ENCODE measurements at places on chromosomes 7 and 10.

DNA sequence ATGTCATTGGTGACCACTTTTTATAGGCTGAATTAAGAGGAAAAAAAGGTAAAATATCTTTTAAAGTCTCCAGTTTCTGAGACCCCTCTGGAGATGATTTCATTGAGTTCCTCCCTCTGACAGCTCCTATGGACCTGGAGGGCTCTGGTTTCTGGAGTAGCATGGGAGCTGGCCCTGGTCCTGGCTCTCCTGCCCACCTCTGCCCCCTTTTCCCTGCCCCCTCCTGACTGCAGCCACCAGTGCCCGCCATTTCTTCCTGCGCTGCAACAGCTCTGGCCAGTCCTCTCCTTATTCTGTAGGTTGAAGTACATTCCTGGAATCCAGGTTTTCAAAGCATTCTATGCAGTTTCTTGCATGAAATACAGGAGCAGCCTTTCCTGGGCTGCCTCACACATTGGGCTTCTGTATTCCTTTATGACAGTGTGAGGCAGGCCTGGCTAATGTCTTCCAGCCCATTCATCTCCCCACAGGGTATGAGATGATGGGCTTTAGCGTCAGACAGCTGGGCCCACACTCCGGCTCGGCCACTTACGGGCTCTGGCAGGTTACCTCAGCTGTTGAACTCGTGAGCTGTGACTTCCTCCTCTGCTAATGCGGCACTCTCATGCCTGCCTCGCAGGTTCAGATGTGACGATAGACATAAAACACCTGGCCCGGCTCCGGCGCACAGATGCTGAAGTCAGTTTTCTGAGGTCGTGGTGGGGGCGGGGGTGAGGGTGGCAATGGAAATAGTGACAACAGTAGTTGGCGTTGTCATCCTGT is 101.7 kb downstream of the MGMT start:
- peaks cover 6% of the 10 kb centered on the region for H3K4me1 ChIP-seq
- no peaks in the 10 kb centered on the region for H3K27me3 ChIP-seq
- H3K27ac ChIP-seq = peak overlapping the region; percentile 56
- peak; percentile 71 for DNase-seq
- no peak overlapping the region for H3K4me3 ChIP-seq
- H3K36me3 ChIP-seq = no peaks in the 10 kb centered on the region

GRCh38 chr7:29140873-29141468 is 5.4 kb downstream of the CPVL start:
- H3K27me3 ChIP-seq = no peaks in the 10 kb centered on the region
- H3K4me3 ChIP-seq = no peak overlapping the region
- no peak overlapping the region for H3K27ac ChIP-seq
- no peaks in the 10 kb centered on the region for H3K36me3 ChIP-seq
- no peak for DNase-seq
- peaks cover 8% of the 10 kb centered on the region for H3K4me1 ChIP-seq

DNA sequence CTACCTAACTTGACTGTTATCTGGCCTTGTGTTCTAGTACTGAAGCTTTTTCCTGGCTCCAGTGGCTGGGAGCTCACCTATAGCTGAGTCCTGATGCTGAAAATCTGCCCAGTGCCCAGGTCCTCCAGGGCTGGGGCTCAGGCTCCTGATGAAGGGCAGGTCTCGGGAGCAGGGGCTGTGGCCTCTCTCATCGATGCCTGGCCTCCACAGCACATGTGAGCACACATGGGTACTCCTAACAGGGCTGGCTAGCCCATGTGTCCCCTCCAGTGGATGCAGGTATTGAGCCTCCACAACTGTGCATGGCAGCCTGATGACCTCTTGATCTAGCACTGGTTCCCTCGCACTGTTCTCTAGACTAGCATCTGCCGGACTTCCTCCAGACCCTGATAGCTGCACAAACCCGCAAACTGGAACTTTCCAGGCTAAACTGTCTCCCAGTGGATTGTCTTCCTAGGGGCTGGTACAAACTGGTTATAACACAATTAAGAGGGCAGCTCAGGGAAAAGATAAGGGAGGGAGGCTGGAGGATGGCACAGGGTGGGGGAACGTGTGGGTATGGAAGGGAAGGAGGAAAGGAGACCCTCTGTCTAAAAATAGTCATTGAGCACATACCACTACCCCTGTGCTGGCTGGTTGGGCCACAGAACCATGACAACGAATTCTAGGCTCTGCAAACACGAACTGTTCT is 35.1 kb downstream of the PLAC9 start:
- no peaks in the 10 kb centered on the region for H3K4me1 ChIP-seq
- no peak overlapping the region for H3K27ac ChIP-seq
- no peaks in the 10 kb centered on the region for H3K27me3 ChIP-seq
- no peak overlapping the region for H3K4me3 ChIP-seq
- no peak for DNase-seq

- no peaks in the 10 kb centered on the region for H3K36me3 ChIP-seq
- no peak overlapping the region for H3K27ac ChIP-seq
- H3K4me3 ChIP-seq = peak overlapping the region; percentile 62
- DNase-seq = no peak
Measured at GRCh38 chr10:99659868-99660366, 608 bp downstream of the ENTPD7 start.

GRCh38 chr10:96565774-96566173 is 21.0 kb downstream of the TM9SF3 start:
- H3K4me3 ChIP-seq = no peak overlapping the region
- H3K36me3 ChIP-seq = peaks cover 39% of the 10 kb centered on the region
- DNase-seq = no peak
- H3K4me1 ChIP-seq = no peaks in the 10 kb centered on the region
- H3K27me3 ChIP-seq = no peaks in the 10 kb centered on the region

DNA sequence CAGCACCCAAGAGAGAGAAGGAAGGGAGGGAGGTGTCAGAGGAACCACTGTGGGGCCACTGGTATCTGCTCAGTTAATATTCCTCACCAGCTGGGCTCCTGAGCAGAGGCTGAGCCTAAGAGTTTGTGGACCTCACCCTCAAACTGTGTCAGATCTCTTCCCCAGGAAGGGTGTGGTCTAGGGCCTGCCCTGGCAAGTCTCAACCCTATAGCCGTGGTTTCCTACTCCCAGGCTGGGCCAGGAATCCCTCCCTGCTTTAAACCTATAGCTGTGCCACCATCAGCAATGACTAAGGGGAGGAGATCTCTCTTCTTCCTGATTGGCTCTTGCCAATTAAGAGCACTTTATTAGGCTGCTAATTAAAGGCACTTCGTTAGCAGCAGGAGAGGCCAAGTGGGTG is 29.9 kb downstream of the POLL start:
- no peaks in the 10 kb centered on the region for H3K4me1 ChIP-seq
- peaks cover 3% of the 10 kb centered on the region for H3K36me3 ChIP-seq
- peaks cover 8% of the 10 kb centered on the region for H3K27me3 ChIP-seq
- H3K27ac ChIP-seq = no peak overlapping the region
- DNase-seq = no peak
- no peak overlapping the region for H3K4me3 ChIP-seq

DNA sequence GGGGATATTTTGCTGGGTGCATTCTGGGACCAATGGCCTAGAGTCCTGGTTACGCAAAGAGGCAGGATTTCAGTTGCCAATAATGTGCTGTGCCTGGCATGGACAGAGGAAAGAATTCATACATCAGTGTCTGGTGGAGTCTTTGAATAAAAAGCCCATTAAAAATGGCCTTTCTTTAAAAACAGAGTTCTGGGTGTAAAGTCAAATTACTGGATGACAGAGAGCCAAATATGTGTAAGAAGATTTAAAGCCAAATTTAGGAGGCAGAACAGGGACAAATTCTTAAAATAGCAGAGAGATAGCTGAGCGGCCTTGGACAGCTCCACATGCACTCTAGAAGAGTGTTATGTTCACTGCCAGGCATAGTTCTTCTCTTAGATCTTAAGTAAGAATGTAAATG is 60.8 kb upstream of the MEOX2 start:
- H3K27me3 ChIP-seq = no peaks in the 10 kb centered on the region
- no peak for DNase-seq
- no peak overlapping the region for H3K4me3 ChIP-seq
- no peaks in the 10 kb centered on the region for H3K4me1 ChIP-seq
- H3K27ac ChIP-seq = no peak overlapping the region

DNA sequence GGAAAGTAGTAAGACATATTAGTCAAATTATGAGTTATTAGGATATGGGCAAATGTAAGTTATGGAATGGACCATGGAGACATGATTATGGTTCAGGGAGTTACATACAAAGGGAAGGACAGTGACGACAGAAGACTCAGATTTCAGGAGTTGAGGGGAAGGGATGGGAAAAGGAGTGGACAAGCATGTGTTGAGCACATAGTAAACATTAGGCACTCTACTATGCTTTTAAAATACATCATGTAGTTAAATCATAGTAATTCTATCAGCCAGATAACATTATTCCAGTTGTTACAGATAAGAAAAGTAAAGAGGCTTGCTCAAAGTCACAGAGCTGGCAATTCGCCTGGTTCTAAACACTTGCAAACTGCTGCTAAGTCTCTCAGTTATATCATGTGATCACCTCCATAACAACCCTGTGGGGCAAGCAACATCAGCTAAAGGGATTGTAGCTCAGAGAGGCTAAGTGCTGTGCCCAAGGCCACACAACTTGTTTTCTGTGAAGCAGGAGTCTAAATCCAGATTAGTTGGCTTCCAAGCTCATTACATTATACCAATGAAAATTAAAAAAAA is 115.2 kb upstream of the MDFIC start:
- H3K27me3 ChIP-seq = no peaks in the 10 kb centered on the region
- no peaks in the 10 kb centered on the region for H3K36me3 ChIP-seq
- no peak for DNase-seq
- no peaks in the 10 kb centered on the region for H3K4me1 ChIP-seq
- no peak overlapping the region for H3K27ac ChIP-seq
- H3K4me3 ChIP-seq = no peak overlapping the region

Data from thymus (tissue), 14 donors.